Hindlimb muscle (tissue), 1 donor: ENCODE measurements at places on chromosomes 3 and 15. TPM values are rescaled to one million over a fixed set of nuclear protein-coding genes. Genes with fewer than 3 reads are reported as not detected.

The CHL1 gene
- polyA plus RNA-seq: 2.6 TPM

DNA sequence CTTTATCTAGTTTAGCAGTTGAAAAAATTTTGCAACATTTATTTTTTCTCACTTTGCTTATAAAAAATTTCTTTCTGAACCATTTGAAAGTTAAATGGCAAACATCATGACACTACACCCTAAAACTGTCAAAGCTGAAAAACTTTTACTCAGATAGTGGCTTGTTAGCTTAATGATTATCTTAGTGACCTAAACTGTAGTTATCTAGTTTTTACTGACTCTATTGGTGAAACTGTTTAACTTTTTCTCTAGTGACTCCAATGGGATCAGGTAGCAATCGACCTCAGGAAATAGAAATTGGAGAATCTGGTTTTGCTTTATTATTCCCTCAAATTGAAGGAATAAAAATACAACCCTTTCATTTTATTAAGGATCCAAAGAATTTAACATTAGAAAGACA is 13.3 kb downstream of the FBXO22 start:
- no peak for DNase-seq

- no peak for DNase-seq
These were observed 348.4 kb upstream of the IL12A start for GRCh38 chr3:159640225-159640624.

The HTR3E gene
- polyA plus RNA-seq: 0.14 TPM

DNA sequence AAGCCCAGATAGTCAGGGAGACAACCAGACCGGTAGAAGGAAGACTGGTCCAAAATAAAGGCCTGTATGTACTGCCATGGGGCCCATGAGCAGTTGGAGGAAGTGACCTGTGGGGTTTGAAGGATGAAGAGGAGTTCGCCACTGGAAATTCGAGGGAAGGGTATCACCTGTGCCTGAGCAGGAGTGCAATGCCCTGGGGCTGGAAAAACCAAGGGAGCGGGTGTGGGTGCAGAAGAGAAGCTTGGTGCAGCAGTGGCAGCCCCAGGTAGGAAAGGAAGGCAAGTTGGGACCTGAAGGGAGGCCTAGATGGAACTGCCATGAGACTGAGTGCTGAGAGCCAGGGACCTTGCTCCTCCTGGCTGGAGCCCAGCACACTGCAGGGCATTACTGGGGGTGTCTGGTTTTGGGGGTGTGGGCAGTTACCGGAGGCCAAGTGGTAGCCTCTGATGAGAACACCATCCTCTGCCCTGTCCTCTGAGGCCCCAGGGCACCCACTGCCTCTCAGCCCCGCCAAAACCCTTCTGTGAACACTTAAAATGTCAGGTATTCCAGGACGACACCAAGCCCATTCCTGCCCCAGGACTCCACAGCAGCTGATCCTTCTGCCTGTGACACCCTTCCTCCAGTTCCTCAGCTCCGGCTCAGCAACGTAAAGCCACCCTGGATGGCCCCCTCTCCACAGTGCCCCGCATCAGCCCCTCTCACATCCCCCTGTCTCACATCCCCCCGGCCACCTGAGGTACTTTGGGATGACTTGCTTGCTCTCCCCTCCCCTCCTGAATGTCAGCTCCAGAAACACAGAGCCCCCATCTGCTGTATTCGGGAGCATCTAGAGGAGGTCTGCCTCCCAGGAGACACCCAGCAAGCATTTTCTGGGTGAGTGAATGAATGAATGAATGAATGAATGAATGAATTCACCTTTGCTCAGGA is 42.9 kb downstream of the WNT7A start:
- no peak for DNase-seq

DNA sequence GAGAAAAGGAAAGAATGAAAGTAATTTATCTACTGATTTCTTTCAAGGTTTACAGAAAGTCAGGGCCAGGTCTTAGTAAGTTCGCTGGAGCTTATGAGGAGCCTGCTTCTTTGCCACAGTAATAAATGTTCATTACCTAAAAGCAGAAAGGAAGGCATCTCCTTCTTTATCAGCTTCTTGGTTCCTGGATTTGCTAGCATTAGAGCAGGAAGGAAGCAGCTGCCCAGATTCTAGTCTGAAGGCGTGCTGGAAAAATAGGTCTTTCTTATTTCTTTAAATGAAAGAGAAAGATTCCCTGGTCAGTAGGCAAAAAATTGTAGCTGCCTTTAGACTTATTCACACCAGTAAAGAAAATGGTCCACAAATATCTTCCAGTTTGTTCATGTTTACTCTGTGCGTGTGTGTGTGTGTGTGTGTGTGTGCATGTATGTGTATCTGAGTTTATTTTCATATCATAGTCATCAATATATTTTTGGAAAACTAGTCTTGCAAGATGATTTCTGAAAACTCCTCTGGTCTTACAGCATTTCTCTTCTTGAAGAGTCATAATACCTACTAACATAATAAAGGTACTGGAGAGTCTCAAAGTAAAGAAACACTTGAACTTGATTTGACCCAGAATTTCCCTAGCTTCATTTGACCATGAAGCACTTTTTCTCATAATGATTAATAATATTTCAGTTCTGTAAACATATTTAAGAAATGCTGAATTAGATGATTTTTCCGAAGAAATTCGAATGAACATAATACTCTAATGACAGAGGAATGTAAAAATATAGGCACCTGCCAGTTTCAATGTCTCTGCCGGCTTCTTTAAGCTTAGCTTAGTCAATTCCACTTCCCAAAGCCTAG is 255.3 kb upstream of the ZPLD1 start:
- DNase-seq: no peak

DNA sequence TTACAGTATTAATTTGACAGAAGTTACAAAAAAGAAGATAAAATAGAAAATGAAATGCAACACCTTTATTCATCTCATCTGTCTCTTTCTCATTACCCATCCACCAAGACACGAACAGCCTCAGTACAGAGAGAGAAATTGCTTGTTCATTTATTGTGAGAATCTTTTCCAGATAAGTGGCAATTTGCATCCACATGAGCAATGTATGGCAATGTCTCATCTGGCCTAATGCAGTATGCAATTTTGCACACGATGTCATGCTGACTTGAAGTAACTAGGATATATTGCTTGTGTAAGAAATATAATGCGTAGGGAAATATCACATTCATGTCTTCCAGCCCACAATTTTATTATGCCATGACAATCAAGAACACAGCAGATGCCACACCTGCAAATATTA is 866.9 kb downstream of the ROBO1 start:
- DNase-seq: no peak

- no peak for DNase-seq
These were observed 525 bp downstream of the NPTN start for GRCh38 chr15:73632670-73633058.

DNA sequence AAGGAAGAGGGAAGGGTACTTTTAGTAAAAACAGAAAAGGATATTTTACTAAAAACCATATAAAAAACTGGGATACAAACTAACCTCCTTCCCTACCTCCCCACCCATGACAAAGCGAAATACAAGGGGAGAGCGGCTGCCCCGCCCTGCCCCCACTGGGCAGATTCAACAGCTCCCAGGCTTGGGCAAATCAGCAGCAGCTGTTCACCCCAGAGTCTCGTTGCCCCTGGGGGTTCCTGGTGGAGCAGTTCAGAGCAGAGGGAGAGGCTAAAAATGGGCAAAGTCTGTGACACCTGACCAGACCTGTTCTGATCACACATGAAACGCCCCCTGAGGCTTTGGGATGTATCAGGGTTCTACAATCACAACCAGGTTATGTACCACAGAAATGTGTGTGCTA is 2.5 kb upstream of the ETFA start:
- DNase-seq: no peak

- no peak for DNase-seq
These were observed 7.1 kb downstream of the COPS2 start for GRCh38 chr15:49148298-49148697.

GRCh38 chr3:55607844-55608243 is 120.7 kb upstream of the WNT5A start:
- DNase-seq: no peak

GRCh38 chr3:177770383-177771230 is 573.3 kb upstream of the TBL1XR1 start:
- peak; percentile 52 for DNase-seq

The TICRR gene
- 3.8 TPM for polyA plus RNA-seq

GRCh38 chr15:93308026-93308690 is 219.1 kb upstream of the RGMA start:
- DNase-seq: no peak

DNA sequence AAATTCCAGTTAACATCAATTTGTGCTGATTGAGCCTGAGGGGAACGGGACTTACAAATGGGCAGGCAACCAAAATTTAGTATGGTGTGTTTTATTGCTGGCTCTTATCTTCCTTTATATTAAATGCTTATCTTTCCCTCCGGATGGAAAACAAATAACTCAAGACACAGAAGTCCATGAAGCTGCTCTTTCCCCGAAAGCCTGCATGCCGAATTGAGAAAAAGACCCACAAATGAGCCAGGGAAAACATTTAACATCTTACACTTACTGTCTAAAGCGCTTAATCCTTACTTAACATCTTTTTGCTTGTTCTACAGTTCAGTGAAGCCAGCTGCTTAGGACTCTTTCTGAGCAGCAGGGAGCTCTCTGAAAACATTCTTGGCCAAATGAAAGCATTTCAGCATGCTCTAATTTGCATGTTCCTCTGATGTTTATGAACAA is 49.5 kb downstream of the HEG1 start:
- no peak for DNase-seq

- no peak for DNase-seq
These were observed 177.0 kb downstream of the OR4M2 start for GRCh38 chr15:22257047-22258008.

- no peak for DNase-seq
These were observed 189.5 kb upstream of the WNT5A start for GRCh38 chr3:55676643-55677042.

The MGA gene
- polyA plus RNA-seq: 22.0 TPM

DNA sequence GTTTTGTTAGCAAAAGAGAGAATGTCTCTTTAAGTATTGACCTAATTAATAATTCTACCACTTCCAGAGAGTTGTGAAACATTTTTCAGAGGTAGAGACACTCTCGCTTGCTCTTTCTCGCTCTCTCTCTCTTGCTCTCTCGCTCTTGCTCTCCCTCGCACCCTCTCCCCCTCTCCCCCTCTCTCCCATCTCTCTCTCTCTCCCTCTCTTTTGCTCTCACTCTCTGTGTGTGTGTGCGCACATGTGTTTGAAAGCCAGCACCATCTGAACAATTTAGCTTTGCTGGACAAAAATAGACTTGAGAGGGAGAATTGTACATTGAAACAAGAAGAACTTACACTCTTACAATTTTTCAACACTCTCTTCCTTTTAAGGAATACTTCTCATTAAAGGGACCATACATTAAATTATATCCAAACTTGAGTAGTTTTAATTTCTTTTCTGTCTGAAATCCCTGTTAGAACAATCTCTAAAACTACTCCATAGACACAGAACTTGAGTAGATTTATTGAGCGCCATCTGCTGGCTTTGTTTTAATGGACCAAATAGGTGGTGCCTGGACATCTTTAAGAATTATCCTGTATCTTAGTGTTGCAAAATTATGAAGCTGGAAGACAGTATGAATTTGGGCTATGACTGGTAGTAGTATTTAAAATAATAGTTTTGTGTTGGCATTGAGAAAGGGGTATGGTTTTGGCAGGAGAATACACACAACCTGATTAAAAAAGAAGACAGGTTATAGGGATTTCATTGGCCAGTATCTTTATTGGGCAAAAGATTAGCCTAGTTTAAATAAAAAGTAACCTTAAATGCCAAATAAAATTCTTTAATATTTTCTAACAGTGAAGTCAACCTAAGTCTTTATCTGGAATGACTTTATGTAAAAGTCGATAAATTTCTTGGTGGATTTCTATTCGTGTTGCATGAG is 124.6 kb downstream of the AKAP13 start:
- DNase-seq: peak; percentile 69

DNA sequence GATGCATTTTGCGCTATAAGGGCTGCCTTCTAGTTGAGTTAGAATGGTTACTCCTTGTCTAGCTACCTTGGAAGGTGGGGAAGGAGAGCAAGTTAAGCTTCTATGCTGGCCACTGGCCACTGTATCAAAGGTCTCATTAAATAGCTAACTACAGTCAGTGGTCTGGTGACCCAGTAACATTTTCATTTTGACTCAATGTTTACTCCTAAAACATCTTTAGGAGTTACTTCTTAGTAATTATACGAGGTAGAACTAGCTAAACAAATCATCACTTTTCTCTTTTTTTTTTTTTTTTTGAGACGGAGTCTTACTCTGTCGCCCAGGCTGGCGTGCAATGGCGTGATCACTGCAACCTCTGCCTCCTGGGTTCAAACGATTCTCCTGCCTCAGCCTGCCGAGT is 26.7 kb downstream of the ETV5 start:
- DNase-seq: no peak

- DNase-seq: no peak
These were observed 9.4 kb upstream of the SEMA3B start for GRCh38 chr3:50259432-50260026.

The ZBTB47 gene
- polyA plus RNA-seq: 37.8 TPM

- no peak for DNase-seq
These were observed 11.8 kb upstream of the FAM174B start for GRCh38 chr15:92667287-92667904.

DNA sequence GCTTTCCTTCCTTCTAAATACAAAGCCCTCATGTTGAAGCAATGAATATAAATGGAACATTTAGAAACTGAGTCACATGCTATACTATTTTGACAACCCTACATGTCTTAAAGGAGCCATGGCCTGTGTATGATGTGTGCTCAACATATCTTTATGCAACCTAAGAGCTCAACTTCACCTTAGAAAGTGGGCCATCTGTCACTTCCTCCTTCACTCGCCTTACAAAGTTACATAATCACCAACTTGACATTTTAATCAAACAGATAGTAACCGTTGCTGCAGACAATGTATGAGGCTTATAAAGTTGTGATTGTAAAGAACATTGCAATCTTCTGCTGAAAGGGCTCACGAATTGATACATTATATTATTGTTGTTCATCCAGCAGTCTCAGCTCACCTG is 163.6 kb downstream of the SERPINI1 start:
- no peak for DNase-seq

The MAGEF1 gene
- polyA plus RNA-seq: 79.6 TPM

The TERC gene
- polyA plus RNA-seq: not detected

GRCh38 chr3:49530231-49530630 is 24.0 kb upstream of the BSN start:
- DNase-seq: no peak

GRCh38 chr3:186923241-186923640 is 7.1 kb upstream of the ST6GAL1 start:
- no peak for DNase-seq

- DNase-seq: no peak
These were observed 58.5 kb downstream of the TIPARP start for GRCh38 chr3:156732715-156733421.

The CPNE4 gene
- polyA plus RNA-seq: 0.15 TPM
